MM.1S (cell line): ENCODE measurements at places on chromosomes 3 and 15.

- no peak for DNase-seq
Observed at GRCh38 chr3:60291115-60291514, 960.1 kb downstream of the FHIT start.

DNA sequence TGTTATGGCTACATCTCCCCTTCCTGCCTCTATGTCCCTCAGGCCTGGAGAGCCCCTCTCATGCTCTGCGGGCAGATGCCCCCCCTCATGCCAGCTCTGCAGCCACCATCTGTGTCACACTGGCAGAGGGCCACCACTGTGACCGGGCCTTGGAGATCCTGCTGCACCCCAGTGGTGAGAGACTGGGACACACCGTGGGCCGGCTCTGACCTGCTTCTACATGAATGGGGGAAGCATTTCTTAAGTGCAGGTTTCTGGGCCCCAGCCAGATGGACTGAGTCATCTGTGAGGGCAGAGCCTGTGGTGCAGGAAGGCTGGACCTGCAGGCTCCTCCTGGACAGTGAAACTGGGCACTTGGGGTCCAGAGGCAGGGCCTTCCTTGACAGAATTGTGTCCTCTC is 4.8 kb downstream of the VWA5B2 start:
- no peak for DNase-seq

GRCh38 chr3:16449369-16449768 is 64.1 kb downstream of the RFTN1 start:
- DNase-seq, result no peak

DNA sequence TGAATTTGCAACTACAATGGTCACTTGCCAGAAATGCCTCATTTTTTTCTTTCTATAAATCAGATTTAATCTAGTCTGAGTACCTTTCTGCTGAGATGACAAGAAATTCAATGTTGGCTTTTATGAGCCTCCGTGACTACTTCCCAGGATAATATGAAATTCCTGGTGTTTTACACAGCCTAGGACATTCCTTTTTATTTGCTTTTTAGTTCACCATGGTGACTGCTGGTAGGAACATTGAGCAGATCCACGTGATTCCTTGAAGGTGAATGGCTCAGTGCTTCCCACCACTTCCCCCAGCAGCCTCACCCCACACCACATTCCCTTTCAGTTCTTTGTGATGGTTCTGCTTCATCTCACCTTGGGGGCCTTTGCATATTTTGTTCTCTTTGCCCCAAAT is 4.3 kb upstream of the NPTN start:
- no peak for DNase-seq

- no peak for DNase-seq
Observed at GRCh38 chr3:169867584-169868210, 2.0 kb downstream of the LRRC31 start.

DNA sequence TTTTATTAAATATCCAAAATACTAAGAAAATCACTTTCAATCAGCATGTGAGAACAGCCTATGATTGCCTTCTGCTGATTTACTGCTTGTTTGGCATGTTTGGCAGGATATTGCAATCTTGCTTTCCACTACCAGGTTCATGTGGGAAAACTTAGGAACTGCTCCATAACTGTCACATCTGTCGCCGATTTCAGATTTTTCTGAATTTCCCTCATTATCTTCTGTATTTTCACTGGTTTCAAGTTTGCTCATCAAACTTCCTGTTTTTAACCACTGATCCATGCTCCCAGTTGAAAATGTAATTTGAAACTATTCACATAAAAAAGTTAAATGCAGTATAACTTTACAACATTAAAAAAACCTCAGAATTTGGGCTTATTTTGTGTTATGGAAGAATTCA is 93.0 kb downstream of the NFKBIZ start:
- no peak for DNase-seq

DNA sequence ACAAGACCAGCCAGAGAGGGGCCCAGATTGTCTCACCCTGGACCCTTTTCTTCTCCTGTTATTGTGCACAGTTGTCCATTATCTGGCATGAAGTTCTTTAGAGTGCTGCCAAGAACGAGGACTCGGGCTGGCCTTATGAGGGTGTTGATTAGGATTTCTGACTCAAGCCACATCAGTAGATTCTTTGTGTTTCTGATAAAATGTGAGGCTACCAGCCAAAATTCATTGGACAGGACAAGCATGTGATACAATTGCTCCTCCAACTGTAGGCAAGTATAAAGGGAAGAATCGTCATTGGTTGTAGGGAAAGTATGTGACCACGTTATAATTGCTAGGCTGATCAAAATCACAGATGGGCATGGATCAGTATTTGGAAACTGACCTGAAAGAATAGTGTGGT is 99.2 kb upstream of the TMC3 start:
- DNase-seq, result no peak
